Large intestine (tissue), 12 donors: ENCODE measurements at places on chromosomes 6 and 20.
A peak's percentile ranks its signal among the peaks of the same experiment; 100 is the strongest.

DNA sequence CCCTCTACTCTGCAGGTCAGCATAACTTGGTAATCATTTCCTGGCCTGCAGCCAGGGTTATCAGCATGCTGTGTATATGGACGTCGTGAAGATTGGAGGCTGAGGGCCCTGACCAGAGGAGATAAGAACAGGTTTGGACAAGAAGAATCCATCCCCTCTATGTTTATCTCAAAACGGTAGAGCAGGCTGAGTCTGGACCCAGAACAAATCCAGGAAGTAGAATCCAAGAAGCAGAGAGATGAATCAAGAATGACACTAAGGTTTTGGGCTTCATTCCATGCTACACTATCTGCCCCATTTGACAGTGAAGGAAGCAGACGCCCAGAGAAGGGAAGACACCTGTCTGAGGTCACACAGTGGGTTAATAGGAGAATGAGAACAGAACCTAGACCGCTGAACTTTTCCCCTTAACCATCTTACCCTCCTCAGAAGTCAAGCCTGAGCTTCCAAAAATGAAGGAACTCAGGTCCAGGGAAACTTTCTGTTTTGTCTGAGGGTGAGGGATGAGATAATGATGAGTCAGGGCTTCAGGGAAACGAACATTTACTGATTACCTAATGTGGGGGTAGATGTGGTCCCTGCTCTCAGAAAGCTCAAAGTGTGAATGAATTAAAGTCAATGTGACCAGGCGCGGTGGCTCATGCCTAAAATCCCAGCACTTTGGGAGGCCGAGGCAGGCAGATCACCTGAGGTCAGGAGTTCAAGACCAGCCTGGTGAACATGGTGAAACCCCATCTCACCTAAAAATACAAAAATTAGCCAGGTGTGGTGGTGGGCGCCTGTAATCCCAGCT is 9.4 kb upstream of the COMMD7 start:
- no peak for DNase-seq

GRCh38 chr6:39914239-39914638 is 20.0 kb downstream of the MOCS1 start:
- DNase-seq: no peak

DNA sequence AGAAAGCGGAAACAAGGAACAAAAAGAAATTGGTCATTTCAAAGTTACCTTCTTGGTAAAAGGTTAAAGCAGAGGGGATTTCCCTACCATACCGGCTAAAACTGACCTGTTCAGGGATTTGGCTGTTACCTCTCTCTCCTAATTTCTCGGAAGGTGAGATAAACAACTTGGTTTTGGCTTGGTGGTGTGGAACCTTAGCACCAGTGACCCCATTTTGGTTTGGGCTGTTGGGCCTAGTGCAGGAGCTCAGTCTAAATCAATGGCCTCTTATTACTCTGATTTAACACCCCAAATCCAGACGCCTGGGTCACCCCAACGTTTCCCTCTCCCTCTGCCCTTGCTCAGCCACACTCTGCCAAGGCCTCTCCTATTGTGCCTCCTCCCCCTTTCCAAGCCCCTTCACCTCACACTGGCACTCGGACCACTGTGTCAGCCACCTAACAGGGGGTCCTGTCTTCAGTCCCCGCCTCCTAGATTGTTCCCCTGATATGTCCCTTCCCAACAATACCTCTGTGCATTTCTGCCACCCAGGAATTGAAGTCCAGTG is 8.3 kb downstream of the NCR2 start:
- DNase-seq: no peak

- DNase-seq: no peak
Measured at GRCh38 chr20:32052778-32053362, 828 bp downstream of the HCK start.

- DNase-seq: no peak
Measured at GRCh38 chr6:3738381-3739131, 13.0 kb downstream of the PXDC1 start.

DNA sequence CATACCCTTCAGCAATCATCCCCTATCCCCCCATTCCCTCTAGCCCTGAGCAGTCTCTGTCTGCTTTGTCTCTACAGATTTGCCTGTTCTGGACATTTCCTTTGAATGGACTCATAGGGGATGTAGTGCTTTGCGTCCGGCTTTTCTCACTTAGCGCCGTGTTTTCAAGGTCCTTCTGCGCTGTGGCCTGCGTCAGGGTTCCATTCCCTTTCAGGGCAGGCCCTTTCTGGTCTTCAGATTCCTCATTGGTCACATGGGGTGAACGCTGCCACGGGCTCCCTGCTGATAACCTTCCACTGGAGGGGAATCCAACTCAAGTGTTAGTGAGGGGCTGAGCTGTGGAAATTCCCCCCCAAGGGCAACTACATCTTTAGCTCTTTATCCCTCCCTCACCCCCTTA is 36.4 kb upstream of the APCDD1L start:
- no peak for DNase-seq

DNA sequence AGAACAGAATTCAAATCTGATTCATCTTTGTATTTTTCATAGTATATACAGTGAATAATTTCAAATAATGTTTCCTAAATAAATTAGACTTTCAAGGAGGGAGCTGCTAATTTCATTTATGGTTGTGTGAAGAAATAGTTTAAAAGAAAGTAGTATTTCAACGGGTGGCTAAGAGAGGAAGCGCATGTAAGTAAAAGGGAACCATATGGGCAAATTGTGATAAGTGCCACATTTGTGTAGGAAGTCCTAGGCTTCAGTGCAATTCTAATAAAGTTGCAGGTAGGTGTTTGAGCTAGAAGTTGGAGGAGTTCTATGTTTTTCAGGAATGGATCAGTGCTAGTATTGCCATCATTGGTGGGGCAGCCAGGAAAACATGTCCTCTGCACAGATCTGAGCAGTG is 178.8 kb upstream of the PRDM1 start:
- no peak for DNase-seq

- no peak for DNase-seq
Measured at GRCh38 chr6:169324656-169325459, 71.2 kb upstream of the THBS2 start.

DNA sequence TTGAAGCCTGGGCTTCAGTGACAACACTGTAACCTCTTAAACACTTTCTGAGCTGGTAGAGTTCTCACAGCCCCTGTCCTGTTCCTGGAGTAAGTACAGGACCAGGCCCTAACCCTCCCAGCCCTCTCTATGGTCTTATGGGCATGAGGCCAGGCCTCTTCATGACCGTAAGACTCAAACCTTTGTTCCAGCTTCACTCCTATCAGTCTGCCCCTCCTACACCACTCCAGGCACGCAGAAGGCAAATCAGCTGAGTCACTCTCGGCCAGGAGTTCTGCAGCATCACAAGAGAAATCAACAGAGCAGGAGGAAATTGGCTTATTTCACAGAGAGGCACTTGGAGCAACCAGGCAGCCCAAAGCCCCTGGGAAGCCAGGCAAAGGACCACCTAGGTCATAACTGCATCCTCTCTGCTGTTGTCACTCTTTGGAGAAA is 25.3 kb upstream of the CHD6 start:
- peak; percentile 87 for DNase-seq

DNA sequence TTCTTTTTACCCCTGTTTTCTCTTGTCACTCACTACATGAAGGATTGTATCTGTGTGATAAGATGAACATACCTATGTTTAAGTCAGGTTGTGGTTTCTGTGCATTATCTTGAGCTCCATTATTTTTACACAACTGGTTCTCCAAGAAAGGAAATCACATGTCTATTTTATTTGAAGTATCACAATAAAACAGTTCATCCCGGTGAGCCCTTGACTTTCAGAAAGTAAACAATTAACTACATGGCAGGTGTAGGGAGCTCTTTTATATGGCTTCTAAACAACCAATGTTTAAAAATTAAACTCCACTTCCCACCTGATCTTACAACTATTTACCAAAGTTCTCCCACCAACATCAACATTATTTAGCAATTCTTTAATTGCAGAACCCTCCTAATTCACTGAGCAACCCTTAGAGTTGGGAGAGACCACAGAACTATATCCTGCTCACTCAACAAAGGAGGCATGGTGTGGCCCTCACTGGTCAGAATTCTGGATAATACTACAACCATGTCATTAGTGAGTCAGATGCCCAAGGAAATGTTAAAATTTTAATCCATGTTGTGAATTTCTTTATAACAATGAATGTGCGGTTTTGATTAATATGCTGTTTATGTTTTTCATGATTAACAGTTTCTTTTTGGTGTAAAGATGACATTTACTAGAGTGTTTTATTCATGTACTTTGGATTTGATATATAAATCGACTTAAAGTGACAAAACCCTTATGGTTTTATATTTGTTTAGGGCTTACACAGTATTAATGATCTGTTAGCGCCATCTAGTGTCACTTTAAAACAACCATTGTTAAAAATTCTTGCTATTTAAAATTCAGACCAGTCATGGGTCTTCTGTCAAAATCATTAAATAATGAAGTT is 50.0 kb upstream of the SCGN start:
- DNase-seq: peak; percentile 77

- DNase-seq: no peak
Measured at GRCh38 chr6:137871831-137872454, 4.9 kb downstream of the TNFAIP3 start.

GRCh38 chr6:95208621-95209020 is 368.7 kb upstream of the MANEA start:
- DNase-seq: no peak

DNA sequence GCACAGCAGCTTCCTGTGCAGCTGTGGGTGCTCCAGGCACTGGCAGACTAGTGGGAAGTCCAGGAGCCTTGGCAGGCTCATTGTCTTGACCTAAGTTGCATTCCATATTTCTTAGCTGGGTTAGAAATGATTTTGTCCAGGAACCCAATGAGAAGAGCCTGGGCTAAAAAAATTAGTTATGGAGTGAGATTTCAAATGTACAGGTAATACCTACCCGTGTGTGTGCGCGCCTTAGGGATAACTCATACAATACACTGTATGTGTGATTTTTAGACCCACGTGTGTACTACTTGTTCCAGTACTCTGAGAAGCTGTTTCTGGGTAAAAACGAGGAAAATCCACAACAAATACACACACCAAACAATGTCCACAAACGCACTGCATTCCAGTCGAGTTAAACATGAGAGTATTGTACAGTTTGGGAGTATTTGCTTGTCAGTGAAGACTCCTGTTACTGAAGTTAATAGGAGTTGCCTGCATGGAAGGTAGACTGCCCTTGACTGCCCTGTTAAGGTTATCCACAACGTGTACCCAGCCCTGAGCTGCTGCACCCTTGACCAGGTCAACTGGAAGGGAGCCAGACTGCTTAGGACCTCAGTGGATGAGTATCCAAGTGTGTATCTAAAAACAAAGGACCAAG is 1.4 kb downstream of the PAQR8 start:
- no peak for DNase-seq

DNA sequence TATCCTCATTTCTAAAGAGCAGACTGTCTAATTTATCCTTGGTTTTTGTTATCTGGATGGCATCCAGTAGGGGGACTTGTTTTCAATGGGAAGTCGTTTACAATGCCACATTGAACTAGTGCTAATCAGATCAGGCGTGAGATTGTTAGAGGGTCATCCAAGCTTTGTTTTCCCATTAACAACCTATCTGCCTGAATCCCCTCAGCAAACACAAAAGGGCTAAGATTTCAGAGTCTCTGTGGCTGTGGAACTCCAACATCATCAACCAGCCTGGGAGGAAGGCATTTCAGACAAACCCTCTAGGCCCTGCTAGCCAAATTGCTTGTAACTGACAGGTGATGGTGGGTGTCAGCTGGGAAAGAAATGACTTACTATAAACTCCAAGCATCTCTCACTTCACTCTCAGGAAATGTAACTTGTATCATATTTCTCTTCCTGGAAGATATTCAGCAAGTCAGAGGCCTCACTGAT is 47.7 kb downstream of the COL19A1 start:
- no peak for DNase-seq

- DNase-seq: no peak
Measured at GRCh38 chr20:9454791-9455190, 59.6 kb upstream of the LAMP5 start.

GRCh38 chr20:15139522-15139921 is 802.1 kb upstream of the FLRT3 start:
- no peak for DNase-seq

GRCh38 chr20:17710379-17711266 is 10.9 kb downstream of the BANF2 start:
- DNase-seq: peak; percentile 84

DNA sequence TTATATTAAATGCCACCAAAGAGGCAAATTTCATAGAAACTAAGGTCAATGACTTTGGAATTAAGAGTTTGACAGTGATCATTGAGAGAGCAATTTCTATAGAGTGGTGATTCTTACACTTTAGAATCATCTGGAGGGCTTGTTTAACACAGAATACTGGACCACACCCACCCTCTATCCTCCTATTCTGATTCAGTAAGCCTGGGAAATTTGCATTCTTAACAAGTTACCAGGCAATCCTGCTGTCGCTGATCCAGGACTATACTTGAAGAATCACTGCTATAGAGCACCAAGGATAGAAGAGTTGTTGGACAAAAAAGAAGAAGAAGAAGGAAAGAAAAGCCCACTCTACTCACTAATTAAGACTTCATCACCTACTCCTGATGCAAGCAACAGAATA is 21.3 kb upstream of the TBX18 start:
- no peak for DNase-seq

DNA sequence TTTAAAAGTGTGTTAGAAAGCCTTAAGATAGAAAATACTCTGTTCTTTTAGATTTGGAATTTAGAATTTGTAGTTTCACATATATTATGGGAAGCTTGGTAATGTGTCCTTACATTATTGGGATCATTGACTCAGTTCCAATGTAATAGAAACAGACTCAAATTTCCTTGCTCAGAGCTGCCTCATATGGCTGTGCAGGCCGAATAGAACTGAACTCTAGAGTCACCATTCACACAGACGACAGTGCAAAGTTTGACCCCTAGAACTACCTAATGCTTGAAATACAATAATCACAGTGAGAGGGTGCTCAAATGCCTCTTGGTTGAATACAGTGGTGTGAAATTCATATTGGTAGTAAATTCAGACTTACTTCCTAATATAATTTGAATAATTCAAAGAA is 482.7 kb upstream of the CITED2 start:
- no peak for DNase-seq

- DNase-seq: no peak
Measured at GRCh38 chr6:119934816-119935215, 585.3 kb upstream of the MAN1A1 start.

DNA sequence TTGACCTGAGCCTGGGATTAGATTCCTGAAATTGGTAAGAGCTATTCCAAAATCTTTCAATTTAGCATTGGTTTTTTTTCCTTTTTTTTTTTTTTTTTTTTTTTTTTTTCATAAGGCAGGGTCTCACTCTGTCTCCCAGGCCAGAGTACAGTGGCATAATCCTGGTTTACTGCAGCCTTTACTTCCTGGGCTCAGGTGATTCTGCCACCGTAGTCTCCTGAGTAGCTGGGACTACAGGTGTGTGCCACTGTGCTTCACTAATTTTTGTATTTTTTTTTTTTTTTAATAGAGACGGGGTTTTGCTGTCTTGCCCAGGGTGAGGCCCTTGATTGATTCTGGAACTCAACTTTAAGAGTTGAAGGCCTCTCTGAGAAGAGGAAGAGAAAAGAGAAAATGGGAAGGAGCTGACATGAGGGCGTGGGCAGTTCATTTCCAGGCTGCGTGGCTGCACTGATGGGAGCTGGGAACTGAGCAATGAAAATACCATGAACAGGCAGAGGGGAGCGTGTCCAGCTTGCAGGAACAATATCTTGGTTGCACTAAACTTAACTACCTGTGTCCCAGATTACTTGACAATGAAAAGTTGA is 24.6 kb downstream of the KDM1B start:
- peak; percentile 51 for DNase-seq

GRCh38 chr6:4480788-4481735 is 295.1 kb upstream of the CDYL start:
- DNase-seq: no peak

GRCh38 chr20:52448513-52449232 is 257.1 kb upstream of the ZFP64 start:
- DNase-seq: no peak

GRCh38 chr20:17969884-17970409 is 1.1 kb downstream of the MGME1 start:
- no peak for DNase-seq
